GM12864 (cell line): ENCODE measurements at places on chromosomes 3 and 15.

DNA sequence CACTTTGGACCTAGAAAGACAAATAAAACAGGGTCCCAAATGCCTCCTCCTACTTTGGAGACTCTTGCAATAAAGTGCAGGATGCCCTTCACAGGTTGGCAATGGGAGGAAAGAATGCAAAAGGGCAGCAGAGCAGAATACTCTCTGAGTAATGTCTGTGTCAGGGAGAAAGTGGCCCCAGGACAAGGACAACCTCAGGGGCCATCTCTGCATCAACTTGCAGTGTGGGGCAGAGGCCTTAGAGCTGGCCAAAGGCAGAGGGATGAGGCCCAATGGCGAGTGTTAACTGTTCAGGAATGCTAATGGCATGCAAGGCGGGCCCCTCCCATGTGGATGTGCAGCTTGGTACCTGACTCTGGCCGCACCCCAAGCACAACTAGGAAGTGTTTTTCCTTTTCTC lies 8.4 kb downstream of the UPK1B start:
- no peak for DNase-seq

- no peak for DNase-seq
Observed at GRCh38 chr3:193870376-193871219, 265.4 kb upstream of the HES1 start.

DNA sequence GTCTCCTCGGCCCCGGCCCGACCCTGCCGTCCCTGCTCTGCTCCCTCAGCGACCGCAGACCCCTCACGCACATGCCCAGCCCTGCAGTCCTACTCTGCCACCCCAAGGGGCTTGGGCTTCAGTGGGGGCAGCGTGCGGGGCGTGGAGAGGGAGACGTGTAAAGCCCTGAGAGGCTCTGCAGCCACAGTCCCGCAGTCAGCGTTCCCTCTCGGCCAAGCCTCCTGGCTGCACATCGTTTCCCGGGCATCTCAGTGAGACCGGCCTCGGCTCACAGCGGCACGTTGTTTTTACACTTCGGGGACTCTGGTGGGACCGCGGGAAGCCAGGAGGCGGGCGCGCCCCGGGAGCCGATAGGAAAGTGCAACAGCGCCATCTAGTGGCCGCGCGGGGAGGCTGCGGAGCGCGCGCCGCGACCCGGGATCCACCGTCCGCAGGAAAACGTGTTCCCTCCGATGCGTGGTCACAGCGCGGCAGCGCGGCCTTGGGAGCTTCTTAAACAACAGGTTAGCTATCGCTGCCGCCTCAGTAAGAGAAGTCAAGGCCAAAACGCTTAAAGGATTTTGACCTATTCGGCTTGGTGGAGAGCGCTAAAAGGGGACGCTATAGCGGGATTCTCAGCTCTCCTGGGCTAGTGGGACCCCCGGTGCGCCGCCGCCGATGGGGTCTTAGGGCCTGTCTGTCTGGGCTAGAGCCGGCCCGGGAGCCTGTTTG lies 226.8 kb upstream of the IGF1R start:
- no peak for DNase-seq

GRCh38 chr3:99635348-99635747 lies 3.0 kb upstream of the COL8A1 start:
- DNase-seq: no peak
